ENCODE measurements at places on chromosomes 7 and 10. TPM values are rescaled to one million over a fixed set of nuclear protein-coding genes. Genes with fewer than 3 reads are reported as not detected.

LRRC18 gene
- total RNA-seq, result not detected

PCGF6 gene
- total RNA-seq, result 7.6 TPM

DNA sequence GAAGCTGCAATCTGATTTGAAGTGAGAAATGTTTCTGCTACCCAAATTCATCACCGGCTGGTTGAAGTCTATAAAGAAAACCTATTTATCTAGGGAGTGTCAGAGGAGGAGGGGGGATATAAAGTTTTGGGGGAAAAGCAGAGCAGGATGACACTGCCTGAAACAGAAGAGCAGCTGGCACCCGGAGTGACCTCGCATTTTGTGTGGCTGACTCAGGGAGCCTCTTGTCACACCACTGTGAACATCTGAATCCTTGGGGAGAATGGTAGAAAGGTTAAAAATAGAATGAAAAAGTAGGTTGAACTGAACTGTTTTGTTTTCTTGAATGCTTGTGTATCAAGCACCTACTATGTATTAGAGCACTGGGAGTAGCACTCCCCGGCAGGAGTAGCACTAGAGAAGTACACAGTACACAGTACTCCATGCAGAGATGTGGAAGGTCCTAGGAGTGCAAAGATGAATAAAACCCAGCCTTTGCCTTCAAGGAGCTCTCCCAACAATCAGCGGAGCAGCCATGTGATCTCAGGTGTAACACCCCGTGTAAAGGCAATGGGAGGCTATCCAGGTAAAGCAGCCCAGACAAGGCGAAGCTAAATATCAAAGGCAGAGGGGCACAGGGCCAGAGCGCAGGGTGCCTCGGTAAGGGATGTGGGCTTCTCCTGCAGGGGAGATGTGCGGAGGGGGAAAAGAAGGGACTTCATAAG lies 13.5 kb downstream of the CRTAC1 start:
- no peak for DNase-seq

DNA sequence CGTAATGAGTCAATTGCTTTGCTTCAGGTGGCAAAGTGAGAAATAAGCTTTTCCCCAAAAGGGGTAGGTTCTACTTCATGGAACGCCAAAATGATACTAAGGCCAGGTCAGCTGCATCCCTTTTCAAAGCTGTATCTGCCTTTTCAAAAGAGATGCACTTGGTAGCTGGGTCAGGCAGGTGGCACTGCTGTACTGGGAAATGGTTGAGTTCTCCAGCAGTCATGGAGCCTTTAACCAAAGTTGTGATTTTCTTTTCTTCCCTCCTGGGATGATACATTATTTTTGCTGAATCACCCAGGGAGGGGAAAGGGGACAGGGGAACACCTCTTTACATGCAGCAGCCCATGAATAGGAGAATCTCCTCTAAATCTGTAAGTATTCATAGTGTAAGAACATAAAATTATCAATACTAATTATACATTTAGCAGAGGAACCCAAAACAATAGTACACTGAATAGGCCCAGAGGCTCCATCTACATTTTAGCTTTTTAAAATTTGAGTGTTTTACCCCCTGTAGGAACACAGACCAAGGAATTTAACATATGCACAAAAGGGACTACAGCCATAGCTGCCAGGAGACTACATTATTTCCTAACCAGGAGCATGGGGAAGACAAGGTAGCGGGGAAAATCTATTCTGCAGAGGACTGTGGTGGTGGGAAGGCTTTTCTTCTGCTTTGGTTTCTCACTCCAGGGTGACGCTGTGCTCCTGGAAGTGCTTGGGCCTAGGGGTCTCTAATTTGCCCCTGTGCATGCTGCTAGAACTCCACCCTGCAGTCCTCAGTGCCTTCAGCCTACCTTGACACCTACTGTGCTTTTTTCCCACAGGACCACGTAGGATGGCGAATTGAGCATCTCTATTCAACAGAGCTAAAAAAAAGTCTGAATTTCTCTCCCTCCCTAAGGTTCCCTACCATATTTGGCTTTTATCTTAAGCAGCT lies 6.4 kb upstream of the GPR22 start:
- DNase-seq, result peak; percentile 77

DNA sequence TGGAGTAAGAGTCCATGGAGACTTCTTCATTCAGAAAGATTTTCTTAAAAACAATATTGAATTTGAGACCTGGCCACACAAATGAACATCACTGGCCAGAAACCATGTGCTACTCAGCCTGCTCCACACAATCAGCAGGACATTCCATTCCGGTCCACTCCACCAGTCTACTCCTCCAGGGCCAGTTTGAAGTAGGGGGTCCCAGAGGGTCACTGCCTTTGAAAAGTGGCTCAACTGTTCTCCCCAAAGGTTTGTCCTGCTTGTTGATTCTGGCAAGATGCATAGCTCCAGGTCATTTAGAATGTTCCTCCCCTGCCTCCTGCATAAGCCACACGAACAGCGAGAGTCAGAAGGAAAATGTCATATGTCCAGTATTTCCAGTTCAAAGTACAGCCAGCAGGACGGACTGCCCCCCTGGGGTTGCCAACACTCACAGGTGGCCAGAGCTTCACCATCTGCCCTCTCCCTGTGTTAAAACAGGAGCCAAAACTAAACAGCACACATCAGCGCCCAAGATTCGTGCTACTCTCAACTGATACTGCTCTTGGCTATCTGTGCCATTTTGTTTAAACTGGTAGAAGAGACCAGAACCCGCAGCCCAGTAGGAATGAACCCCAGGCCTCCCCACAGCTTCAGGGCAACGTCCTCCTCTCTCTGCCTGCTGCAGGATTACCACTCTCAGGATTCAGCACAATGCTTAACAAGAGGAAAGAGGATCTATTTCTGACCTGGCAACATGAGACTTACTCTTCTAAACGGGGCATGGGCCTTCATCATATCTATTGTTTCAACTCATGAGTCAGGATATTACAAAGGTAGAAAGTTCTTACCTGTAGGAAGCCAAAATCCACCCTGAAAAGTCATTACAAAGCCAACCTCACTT lies 11.3 kb downstream of the GRB10 start:
- DNase-seq, result no peak

GPR26 gene
- not detected for total RNA-seq

- DNase-seq, result no peak
Measured at GRCh38 chr7:138945154-138945553, 36.0 kb downstream of the KIAA1549 start.

GRCh38 chr10:74922921-74923320 lies 96.5 kb downstream of the KAT6B start:
- DNase-seq, result no peak

Measured in Karpas-422 (cell line).